Activated naive CD8-positive, alpha-beta T cell treated with anti-CD3 and anti-CD28 coated beads for 36 hours (primary cell): ENCODE measurements at places on chromosomes 16 and 17. TPM values are rescaled to one million over a fixed set of nuclear protein-coding genes. Genes with fewer than 3 reads are reported as not detected.

DNA sequence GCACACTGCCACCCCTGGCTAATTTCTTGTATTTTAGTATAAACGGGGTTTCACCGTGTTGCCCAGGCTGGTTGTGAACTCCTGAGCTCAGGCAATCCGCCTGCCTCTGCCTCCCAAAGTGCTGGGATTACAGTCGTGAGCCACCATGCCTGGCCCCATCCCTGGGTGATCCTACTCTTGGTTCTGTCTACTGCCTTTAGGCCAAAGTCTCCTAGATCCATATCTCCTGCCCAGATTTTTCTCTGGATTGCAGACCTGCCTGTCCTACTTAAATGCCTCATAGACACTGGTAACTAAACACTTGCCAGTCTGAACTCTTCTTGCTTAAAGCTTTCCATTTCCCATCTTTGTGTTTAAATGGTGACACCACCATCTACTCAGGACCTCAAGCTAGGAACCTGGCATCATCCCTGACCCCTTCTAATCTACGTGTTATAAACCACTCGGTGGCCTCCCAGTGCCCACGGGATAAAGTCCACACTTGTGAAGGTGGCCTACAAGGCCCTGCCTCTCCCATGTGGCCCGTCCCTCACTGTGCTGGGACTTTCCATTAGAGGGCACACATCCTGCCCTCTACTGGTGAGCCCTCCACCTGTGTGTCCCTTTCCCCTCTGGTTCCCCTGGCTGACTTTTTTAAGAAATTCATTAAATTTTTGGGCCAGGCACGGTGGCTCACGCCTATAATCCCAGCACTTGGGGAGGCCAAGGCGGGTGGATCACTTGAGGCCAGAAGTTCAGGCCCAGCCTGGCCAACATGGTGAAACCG lies 51.1 kb downstream of the USP43 start:
- no peak overlapping the region for H3K27ac ChIP-seq
- H3K36me3 ChIP-seq, result no peaks in the 10 kb centered on the region
- DNase-seq, result no peak
- H3K27me3 ChIP-seq, result no peaks in the 10 kb centered on the region

DNA sequence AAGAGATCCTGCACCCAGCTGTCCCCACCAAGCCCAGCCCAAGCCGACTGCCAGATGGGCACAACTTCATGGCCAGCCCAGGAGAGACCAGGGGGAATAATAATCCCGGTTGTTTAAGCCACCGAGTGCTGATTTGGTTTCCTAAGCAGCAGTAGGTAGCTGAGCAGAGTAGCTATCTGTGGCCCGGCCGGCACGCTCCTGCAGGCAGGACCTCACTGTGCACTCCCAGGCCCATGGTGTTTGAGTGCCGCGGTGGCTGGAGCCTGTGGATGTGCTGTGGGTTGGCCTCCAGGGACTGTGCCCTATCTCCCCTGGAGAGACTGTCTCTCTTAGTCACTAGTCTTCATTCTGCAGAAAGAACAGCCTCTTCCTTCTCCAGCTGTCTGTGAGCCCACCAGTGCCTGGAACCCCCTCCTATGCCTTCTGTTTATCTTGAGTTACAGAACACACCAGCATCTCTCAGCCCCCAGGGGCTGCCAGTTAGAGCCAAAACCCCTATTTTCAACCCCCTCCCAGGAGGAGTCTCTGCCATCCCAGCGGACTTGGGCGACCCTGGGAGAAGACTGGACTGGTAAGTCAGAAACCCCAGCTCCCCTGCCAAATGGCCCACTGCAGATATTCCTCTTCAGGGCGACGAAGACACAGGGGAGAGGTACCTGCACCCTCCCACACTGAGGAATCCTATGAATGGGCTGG lies 152.0 kb downstream of the SDK2 start:
- H3K27me3 ChIP-seq, result no peaks in the 10 kb centered on the region
- no peak for DNase-seq
- H3K4me3 ChIP-seq, result no peak overlapping the region

- no peaks in the 10 kb centered on the region for H3K27me3 ChIP-seq
- peaks cover 37% of the 10 kb centered on the region for H3K4me1 ChIP-seq
These were observed 15.8 kb downstream of the MED13 start for GRCh38 chr17:62049299-62049698.

GRCh38 chr16:11079652-11080187 lies 135.4 kb downstream of the CLEC16A start:
- H3K4me3 ChIP-seq, result peak overlapping the region; percentile 49
- peaks cover 66% of the 10 kb centered on the region for H3K4me1 ChIP-seq
- no peak for DNase-seq
- H3K27me3 ChIP-seq, result no peaks in the 10 kb centered on the region

GRCh38 chr17:34542700-34543336 lies 36.6 kb upstream of the TMEM132E start:
- H3K4me3 ChIP-seq, result no peak overlapping the region
- peaks cover 42% of the 10 kb centered on the region for H3K27me3 ChIP-seq

GRCh38 chr17:17495536-17496188 lies 533 bp downstream of the RASD1 start:
- H3K27me3 ChIP-seq, result peaks cover 15% of the 10 kb centered on the region
- peak; percentile 34 for DNase-seq
- peak overlapping the region; percentile 65 for H3K4me3 ChIP-seq
- peaks cover 9% of the 10 kb centered on the region for H3K4me1 ChIP-seq
- peaks cover 5% of the 10 kb centered on the region for H3K36me3 ChIP-seq
- H3K27ac ChIP-seq, result no peak overlapping the region

Gene CBLN1
- not detected for total RNA-seq

Gene OR4D1
- 0.14 TPM for total RNA-seq

Gene MRPS23
- total RNA-seq, result 91.4 TPM

Gene RAB26
- total RNA-seq, result 0.35 TPM
